ENCODE measurements at places on chromosomes 5 and 9.

GRCh38 chr5:59099270-59099994 is 516.6 kb downstream of the RAB3C start:
- no peak for DNase-seq

GRCh38 chr9:107312376-107313050 is 29.4 kb downstream of the RAD23B start:
- no peak for DNase-seq

- DNase-seq = no peak
Observed at GRCh38 chr9:93248386-93249040, 64.6 kb downstream of the WNK2 start.

DNA sequence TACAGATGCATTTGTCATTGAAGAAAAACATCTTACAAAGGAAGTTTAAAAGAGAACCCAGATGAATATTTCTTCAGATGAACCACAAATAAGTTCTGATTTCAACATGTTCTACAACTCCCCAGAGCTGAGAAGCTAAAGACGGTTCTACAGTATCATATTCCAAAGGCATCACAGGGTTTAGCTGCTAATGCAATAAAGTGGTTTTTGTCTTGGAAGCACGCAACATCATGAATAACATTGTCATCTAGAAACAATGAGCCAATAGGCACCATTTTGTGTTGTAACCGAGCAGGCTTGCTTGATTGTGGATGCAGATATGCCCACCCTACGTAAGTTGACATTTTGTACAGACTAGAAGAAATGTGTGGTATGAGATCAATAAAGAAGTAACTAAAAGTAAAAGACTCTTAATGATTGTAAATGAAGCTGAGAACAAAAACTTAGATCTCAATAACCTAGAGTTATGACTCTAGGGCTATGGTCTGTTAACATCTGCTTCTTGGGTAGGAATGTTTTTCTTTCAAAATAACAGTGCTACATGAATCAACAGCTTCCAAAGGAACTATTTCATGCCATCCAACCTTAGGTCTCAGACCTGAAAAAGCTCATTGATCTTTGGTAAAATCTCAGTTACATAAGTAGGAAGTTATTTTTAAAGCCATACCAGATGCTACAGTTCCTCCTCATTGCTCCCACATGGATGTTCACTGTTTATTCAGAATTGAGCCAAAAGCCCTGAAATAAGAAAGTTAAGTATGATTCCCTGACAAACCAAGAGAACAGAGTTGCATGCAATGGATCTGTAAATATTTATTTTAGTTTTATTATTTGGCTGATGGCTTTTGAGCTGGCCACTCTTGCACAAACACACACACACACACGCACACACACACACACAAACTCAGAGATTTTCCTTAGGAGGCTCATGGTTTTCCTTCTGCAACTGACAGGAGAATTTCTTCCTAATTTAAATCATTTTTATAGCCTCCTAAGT is 118.7 kb upstream of the SLCO6A1 start:
- no peak for DNase-seq

DNA sequence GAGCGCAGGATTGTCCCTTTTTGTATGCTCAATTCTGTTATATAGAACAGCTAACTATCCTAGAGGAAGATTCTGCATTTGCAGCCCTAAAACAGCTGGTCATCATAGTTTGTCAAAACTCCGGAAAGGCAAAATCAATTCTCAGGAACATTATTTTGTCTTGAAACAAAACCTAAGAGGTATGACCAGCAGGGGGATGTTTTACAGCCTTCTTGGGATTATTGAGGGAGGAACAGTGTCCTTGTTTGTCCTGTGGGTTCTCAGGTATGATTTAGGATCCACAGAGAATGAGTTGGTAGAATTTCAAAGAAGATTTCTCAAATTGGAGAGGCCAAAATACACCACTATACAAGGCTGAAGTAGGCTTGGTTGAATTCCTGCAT is 136.4 kb downstream of the ZSWIM6 start:
- no peak for DNase-seq

DNA sequence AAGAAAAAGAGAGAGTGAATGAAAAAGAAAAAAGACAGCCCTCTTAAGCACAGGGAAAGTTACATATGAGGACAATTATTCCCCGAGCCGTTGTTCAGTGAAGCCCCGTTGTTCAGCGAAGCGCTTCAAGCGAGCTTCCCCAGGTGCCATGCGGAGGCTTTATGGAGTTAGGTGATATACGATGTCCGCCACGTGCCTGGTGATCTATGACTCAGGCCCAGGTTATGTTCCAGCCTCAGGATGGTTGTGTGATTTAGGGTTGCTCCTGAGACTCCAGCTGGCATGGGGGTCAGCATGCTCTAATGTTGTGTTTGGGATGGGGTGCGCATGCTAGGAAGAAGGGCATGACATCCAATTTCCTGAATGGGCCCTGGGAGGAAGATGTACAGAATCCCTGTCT is 365.6 kb downstream of the CDK5RAP2 start:
- no peak for DNase-seq

DNA sequence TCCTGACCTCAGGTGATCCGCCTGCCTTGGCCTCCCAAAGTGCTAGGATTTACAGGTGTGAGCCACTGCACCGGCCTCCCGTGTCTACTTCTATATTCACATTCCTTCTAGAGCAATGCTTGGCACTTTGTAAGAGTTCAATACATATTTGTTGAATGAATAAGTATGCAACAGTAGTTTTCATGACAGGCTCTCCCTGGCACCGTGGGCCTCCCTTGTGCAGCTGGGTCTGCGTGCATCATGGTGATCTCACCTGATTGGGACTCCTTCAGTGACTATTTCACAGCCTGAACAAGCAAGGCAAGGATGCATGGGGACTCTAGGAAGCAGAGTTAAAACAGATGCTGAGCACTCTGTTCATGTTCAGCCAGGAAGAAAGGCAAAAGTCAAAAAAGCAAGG is 6.8 kb upstream of the ZBTB34 start:
- no peak for DNase-seq

- DNase-seq = no peak
Observed at GRCh38 chr9:19104515-19105282, 2.0 kb upstream of the HAUS6 start.

- DNase-seq = no peak
Observed at GRCh38 chr9:127122176-127123063, at the start of gene ANGPTL2. TSS of gene ANGPTL2 (minus strand) at chr9:127122635. CDS start at chr9:127108731, 13,904 bp downstream.

- DNase-seq = no peak
Observed at GRCh38 chr9:106981396-106982287, 118.7 kb downstream of the ZNF462 start.

DNA sequence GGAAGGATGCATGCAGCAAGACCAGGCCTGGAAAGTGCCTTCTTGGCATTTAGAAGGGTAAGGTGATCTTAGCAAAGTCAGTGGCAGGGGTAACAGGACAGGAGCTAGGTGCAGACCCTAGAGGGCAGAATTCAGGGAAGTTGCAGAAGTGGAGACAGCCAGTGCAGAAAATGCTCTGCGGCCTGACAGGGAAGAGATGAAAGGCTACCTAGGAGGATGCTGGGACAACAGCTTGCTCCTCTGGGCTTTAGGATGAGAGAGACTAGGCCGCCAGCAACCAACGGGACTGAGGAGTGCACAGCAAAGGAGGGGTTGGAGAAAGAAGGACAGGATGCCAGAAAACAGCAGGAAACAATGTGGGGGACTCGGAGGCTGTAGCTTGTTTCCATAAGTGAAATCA is 219.9 kb downstream of the FSTL4 start:
- DNase-seq = no peak

GRCh38 chr5:107935645-107936044 is 264.9 kb upstream of the EFNA5 start:
- no peak for DNase-seq

DNA sequence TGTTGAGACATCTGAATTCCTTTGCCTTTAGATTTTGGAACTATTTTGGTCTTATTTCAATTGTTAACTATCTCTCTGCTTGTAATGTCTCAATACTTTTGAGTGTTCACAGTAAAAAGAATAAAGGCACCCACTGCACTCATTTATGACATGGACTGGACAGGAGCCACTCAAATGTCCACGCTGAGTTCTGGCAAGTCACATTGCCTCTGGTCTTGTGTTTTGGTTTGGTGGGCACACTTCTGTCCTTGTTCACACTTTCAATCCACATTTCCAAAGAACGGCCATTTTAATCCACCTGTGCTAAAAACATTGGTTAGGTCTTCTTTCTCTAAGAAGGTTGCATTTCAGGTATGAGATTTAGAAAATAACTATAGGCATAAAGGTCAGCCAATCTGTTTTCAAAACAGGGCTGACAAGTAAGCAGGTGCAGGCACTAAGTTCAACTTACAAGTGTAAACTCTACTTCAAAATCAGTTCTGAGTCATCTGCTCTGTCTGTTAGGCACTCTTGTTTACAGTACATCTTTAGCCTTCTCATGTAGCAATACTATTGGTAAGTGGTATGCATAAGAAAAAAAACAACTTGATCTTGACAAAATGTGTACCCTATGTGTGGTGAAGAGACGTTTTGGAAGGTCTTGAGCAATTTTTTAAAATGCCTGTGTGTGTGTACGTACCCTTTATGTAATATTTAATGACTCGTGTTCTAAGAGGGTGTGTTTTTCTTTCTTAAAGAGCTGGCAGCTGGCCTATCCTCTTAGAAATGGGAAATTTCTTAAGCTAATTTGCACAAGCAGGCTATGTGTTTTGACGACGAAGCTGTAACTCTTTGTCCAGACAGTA is 31.5 kb upstream of the ZFAND5 start:
- no peak for DNase-seq

GRCh38 chr9:104099630-104100029 is 5.5 kb downstream of the SMC2 start:
- DNase-seq = no peak

DNA sequence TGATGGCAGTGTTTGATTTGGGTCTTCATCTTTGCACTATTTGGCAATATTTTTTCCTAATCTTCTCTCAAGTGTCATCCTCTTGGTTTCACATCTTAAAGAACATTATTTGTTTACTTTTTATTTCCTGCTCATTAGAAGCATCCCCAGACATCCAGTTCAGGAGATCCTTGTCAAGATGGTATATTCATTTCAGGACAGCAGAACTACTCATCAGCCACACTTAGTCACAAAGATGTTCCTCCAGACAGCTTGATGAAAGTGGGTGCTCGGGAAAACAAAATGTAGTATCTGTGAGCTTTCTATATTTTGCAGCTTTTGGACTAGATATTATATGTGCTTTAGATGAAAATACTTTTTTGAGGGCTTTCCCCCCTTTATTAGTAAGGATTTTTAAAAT is 72.1 kb upstream of the SREK1 start:
- DNase-seq = no peak

- DNase-seq = no peak
Observed at GRCh38 chr9:132616725-132617124, 34.3 kb downstream of the BARHL1 start.

DNA sequence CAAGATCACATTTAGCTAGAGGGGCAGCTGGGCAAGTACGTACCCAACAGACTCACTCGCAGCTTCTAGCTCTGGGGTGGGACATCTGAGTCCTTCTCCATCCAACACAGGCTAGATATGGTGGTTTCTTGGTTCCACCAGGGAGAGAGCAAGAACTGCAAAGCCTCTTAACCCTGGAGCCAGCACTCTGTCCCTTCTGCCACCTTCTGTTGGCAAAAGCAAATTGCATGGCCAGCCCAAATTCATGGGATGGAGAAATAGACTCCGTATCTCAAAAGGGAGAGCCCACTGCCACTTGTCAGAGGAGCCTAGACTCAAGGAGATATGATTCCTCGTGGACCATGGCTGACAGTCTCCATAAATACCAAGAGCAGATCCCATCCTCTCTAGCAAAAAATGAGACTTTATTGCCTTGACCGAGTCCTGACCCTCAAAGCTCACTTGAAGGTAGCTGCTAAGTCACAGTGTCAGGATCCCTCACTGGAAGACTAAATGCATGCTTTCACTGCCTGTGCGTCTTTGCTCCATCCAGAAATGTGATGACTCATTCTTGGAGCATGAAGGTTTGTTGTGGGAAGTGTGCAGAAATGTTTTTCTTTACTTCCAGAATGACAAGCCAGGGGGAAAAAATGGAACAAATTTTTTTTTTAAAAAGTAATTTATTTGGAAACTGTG is 28.8 kb upstream of the ROR2 start:
- DNase-seq = no peak

DNA sequence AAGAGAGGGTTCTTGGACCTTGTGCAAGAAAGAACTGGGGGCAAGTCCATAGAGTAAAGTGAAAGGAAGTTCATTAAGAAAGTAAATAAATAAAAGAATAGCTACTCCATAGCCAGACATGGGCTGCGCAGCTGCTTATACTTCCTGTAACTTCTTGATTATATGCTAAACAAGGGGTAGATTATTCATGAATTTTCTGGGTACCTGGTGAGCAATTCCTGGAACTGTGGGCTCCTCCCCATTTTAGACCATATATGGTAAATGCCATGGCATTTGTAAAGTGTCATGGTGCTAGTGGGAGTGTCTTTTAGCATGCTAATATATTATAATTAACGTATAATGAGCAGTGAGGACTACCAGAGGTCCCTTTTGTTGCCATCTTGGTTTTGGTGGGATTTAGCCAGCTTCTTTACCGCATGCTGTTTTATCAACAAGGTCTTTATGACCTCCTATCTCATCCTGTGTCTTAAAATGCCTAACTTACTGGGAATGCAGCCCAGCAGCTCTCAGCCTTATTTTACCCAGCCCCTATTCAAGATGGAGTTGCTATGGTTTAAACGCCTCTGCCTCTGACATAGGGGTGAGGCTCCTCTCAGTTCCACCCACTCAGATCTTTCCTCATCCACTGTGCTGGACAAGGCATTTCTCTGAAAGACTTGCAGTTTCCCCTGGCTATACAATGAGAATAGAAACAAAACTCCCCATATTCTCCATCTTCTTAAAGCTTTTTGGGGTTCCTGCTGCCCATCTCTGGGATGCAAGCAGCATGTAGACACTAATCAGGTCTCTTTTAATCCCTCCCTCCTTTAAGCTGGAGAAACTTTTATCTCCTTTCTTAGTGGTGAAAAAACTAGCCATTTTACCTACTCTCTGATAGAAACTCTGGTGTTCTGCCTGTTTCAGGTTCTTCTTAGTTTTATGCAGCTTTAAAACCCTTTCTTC is 91.2 kb downstream of the ARRDC3 start:
- no peak for DNase-seq

- DNase-seq = no peak
Observed at GRCh38 chr5:88544136-88544645, 275.5 kb upstream of the TMEM161B start.

- no peak for DNase-seq
Observed at GRCh38 chr5:79273341-79273740, 37.4 kb downstream of the JMY start.

GRCh38 chr5:135329913-135330797 is 68.9 kb downstream of the MACROH2A1 start:
- DNase-seq = no peak

DNA sequence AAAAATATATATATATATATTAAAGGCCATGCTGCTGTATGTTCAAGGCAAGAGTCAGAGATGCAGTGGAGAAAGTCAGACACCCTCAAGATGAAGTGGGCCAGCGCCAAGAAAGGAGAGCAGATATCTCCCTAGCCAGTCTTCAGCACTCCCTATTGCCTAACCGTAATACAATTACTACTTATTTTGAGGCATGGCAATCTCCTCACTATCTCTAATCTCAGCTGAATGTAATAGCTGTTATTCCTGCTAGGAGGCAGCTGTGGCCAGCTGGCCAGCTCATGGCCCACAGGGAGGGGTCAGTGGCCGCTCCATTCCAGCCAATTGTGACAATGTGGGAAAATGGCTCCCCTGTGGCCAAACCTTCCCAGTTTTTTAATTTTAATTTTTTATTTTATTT is 87.5 kb upstream of the FBXW11 start:
- DNase-seq = no peak

Data from cortex of kidney (tissue), 1 donor.